ENCODE measurements at places on chromosomes 12 and 14. TPM values are rescaled to one million over a fixed set of nuclear protein-coding genes. Genes with fewer than 3 reads are reported as not detected.

DNA sequence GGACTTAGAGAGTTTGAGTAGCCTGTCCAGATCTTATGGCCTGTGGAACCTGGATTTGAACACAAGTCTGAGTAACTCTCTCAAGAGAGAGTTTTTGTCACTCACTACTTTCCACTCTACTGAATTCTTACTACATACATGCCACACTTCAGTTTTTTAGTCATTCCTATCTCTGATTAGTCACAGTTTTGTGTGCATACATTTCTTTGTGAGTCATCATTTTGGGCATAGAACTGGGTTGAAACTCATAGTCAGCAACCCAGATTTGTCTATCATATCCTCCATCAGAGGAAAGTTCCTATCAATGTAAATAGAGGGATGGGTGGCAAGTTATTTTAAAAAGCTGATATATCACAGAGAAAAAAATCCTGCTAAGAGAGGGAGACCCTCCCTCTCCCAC, 42.9 kb downstream of the FLRT2 start:
- no peak overlapping the region for H3K4me3 ChIP-seq
- no peak for DNase-seq
- H3K27ac ChIP-seq = no peak overlapping the region
- H3K4me1 ChIP-seq = no peaks in the 10 kb centered on the region

DNA sequence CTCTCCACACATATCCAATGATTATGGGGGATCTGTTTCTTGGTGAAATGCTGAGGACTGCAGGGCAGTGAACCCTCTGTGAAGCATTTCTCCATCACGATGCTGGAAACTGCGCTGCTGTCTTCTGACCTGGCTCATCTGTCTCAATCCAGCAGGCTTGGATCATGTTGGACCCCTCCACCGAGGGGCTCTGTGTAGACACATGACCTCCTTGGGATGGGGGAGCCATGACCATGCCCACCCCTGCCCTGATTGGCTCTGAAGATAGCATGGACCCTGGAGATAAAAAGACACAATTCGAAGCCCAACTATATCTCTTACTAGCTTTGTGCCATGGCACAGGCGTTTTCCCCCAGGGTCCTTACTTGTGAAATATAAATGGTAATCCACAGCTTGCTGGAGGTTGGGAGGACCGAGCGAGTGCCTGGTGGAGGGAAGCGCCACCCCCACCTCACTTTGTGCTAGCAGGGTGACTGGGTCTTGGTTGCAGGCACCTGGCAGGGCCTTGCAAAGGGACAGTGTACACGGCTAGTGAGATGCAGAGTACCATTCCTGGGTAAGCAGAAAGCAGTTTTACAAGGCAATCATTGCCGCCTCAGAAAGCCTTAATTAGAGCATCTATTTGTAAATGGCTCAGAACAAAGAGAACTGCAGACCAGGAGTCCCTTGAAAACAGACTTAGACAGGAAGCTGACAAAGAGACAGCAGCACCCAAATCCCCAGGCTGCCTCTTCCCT, 2.4 kb upstream of the KRT83 start:
- no peaks in the 10 kb centered on the region for H3K36me3 ChIP-seq
- DNase-seq = no peak
- no peak overlapping the region for H3K4me3 ChIP-seq

The PGF gene
- total RNA-seq = 8.7 TPM

DNA sequence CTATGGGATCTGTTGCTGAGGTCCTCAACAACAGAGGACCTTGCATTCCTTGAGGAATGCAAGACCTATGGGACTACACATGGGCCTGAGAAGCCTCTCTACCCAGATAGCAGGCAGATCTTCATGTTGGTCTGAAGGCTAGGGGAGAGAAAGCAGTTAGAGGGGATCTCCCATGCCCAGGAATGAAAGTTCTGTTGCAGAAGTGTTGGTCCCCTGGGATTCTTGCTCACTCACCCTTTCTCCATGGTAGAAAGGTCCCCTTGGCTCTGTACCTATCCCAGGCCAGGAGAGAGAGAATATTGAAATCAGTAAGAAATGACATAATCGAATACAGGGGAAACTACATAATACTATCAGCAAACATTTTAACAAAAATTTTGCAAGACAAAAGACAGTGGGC, 16.5 kb upstream of the KLRC1 start:
- no peaks in the 10 kb centered on the region for H3K27me3 ChIP-seq
- H3K27ac ChIP-seq = no peak overlapping the region
- H3K4me1 ChIP-seq = no peaks in the 10 kb centered on the region
- H3K4me3 ChIP-seq = no peak overlapping the region
- DNase-seq = no peak

The CFAP54 gene
- 35.4 TPM for total RNA-seq

GRCh38 chr14:99995700-99996356, 69.4 kb upstream of the EVL start:
- no peak for DNase-seq
- H3K4me3 ChIP-seq = no peak overlapping the region
- H3K27ac ChIP-seq = no peak overlapping the region
- H3K4me1 ChIP-seq = peaks cover 5% of the 10 kb centered on the region
- H3K36me3 ChIP-seq = no peaks in the 10 kb centered on the region
- H3K27me3 ChIP-seq = no peaks in the 10 kb centered on the region

- H3K4me3 ChIP-seq = no peak overlapping the region
- no peak for DNase-seq
- no peaks in the 10 kb centered on the region for H3K36me3 ChIP-seq
- H3K4me1 ChIP-seq = no peaks in the 10 kb centered on the region
- no peak overlapping the region for H3K27ac ChIP-seq
These were observed 2.1 kb upstream of the AQP6 start for GRCh38 chr12:49970658-49971057.

DNA sequence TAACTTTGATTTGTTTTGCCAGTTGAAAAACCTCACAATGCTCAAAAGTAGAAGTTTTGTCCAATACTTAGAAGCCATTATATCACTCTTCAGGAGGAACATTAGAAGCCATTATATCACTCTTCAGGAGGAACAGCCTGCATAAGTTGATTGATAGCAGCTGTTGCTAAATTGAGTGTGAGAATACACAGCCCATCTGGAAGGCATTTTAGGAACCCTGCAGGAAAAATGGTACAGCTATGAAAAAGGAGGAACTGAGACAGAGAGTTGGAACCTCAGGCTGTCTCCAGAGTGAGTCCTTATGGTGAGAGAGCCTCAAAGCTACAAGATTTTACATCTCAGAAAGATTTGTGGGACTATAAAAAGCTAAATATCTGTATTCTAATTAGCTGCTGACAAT, 207.0 kb downstream of the MYRFL start:
- H3K27ac ChIP-seq = no peak overlapping the region
- H3K27me3 ChIP-seq = no peaks in the 10 kb centered on the region
- no peak overlapping the region for H3K4me3 ChIP-seq
- no peaks in the 10 kb centered on the region for H3K36me3 ChIP-seq

The ETFBKMT gene
- total RNA-seq = 3.9 TPM

DNA sequence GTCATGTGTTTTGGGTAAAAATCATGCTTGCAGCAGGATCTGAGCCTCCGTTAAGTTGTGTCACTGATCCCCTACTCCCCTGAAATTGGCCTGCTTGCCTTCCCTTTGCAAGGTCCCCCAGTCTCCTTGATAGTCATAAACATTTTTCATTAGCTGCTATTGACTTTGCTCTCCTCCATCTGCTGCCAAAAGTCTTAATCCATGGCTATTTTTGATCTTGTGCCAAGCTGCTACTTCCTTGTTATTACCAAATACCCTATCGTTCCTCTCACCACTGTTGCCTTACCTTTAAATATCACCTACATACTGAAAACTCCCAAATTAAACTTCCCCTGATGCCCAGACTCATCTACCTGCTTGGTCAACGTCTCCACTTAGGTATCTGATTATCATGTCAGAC, 148.3 kb downstream of the PHLDA1 start:
- H3K27me3 ChIP-seq = no peaks in the 10 kb centered on the region
- no peak overlapping the region for H3K27ac ChIP-seq
- no peaks in the 10 kb centered on the region for H3K36me3 ChIP-seq
- H3K4me3 ChIP-seq = no peak overlapping the region
- no peak for DNase-seq

The STAB2 gene
- total RNA-seq = 10.0 TPM

The SLCO1B1 gene
- not detected for total RNA-seq

All from lung (tissue), 17 donors.